ENCODE measurements at places on chromosomes 3 and 15.

DNA sequence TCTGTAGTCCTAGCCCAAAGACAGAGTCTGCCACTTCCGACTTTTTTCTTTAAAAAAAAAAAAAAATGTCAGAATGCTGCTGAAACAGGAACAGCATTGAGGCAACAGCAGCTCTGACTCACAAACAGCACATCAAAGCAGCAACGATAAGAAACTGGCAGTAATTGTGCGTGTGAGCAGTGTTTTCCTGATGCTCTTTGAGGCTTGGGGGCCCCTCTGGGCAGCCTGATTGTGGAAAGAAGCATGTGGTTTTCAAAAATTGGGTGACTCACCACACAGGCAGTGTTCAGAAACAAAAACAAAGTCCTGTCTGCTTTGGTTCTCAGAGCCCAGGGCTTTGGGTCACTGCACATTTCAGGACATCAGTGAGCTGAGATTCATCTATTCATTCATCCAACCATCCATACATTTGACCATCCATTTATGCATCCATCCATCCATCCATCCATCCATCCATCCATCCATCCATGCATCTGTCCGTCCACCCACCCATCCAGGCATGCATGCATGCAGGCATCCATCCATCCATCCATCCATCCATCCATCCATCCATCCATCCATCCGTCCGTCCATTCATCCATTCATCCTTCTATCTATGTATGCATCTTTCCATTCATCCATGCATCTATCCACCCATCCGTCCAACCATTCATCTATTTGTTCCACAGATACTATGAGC, 308.4 kb downstream of the RPLP1 start:
- DNase-seq = peak; percentile 77

GRCh38 chr15:78830514-78831228, 19.4 kb upstream of the ADAMTS7 start:
- no peak for DNase-seq

DNA sequence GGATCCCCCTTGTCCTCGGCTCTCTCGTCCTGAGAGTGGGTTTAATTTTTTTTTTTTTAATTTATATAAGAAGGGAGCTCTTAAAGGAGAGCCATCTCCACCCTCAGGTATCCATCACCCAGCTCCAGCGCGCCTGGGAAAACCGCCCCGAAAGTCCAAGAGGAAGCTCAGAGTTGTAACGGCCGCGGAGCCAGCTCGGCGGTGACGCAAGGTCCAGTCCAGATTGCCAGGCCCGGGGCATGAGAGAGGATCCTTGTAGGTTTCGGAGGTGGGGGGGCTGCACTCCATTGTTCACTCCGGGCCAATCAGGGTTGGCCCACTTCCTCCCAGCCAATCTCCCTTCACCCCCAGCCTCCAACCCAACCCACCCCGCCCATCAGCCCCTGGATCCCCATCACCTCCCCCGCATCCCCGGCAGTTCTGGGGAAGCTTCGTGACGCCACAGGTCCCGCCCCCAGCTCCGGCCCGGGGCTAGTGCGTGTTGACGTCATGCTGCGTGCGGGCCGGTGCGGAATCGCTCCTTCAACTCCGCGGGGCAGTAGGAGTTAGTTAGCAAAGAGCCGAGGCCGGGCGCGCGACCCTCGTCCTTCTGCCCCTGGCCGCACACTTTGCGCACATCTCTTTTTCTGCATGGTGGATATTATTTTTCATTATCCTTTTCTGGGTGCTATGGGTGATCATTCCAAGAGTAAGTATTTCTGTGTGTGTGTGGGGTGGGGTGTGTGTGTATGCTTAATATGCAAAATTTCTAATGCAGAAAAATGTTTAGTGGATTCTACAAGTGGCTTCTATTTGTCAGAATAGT, at the start of gene ISL2:
TSS of gene ISL2 (plus strand) at position 520 of the 805 bp plus-strand sequence. CDS start at position 631, 111 bp downstream.
- DNase-seq = no peak

DNA sequence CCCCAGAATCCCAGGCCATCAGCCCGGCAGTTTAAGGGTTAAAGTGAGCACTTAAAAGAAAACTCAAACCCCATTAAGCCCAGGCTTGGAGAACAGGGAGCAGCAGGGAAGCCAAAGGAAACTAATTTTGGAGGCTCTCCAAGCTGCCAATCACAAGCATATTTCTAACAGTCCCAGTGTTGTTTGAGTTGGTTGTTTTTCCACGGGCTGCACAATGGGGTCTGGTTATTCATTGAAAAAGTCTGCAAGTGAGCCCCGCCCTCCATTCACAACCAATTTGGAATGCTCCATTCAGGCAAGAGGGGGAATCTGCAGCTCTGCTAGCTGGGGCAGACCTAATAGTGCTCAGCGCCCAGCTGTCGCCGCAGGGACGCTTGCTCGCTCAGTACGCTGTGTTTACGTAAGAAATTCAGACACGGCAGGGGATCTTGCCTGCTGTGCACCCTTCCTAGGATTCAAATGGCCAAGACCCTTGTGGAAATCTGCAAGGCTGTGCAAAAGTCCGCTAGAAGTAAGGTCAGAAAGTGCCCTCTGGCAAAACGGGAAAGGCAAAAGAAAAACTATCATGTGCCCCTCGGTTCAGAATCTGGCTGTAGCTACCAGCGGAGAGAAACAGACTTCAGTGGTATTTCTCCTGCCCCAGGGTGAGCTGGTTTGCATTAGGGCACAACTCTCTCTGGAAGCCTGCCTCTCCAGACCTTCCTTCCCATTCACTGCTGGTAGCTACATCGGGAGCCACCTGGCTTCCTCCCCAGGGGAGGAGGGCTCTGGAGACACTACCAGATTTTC, 11.0 kb downstream of the ETV5 start:
- peak; percentile 86 for DNase-seq

DNA sequence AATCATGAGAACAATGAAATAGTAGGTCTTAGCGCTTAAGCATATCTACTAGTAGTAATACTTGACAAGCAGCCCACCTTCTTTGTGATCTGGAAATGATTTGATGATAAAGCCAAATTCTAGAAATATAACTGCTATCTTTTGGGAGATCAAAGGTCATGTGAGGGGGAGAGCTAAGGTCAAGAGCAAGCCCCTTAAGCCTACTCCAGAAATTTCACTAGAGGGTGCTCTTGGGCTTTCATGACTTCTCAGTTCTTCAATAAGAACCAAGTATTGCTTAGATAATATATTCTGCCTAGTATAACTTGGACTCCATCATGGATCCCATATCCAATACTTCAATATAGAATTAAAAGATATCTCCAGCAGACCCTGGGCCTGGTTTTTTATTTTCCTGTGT, 319.6 kb downstream of the ZBTB20 start:
- no peak for DNase-seq

GRCh38 chr3:193586526-193586925, 6.5 kb upstream of the OPA1 start:
- DNase-seq = no peak

GRCh38 chr3:76570436-76571057, 469.4 kb upstream of the ROBO2 start:
- DNase-seq = no peak

- DNase-seq = no peak
Observed at GRCh38 chr3:38580450-38581382, 68.8 kb downstream of the SCN5A start.

GRCh38 chr15:77836906-77837648, 204.4 kb upstream of the LINGO1 start:
- no peak for DNase-seq

DNA sequence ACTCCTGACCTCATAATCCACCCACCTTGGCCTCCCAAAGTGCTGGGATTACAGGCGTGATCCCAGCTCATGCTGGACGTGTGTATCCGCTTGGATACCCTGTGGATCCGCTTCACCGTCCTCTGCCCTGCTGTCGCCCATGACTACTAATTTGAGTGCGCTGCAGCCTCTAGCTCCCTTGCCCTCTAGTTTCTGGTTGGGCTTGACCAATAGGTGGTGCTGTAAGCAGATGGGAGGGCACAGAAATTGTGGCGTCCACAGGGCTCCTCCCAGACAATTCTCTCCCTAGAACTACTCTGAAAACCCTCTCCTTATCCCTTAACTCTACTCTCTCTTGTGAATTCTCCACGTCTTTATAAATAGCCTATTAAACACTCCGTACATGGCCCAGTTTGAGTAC, 36.2 kb downstream of the ZPLD1 start:
- DNase-seq = no peak

DNA sequence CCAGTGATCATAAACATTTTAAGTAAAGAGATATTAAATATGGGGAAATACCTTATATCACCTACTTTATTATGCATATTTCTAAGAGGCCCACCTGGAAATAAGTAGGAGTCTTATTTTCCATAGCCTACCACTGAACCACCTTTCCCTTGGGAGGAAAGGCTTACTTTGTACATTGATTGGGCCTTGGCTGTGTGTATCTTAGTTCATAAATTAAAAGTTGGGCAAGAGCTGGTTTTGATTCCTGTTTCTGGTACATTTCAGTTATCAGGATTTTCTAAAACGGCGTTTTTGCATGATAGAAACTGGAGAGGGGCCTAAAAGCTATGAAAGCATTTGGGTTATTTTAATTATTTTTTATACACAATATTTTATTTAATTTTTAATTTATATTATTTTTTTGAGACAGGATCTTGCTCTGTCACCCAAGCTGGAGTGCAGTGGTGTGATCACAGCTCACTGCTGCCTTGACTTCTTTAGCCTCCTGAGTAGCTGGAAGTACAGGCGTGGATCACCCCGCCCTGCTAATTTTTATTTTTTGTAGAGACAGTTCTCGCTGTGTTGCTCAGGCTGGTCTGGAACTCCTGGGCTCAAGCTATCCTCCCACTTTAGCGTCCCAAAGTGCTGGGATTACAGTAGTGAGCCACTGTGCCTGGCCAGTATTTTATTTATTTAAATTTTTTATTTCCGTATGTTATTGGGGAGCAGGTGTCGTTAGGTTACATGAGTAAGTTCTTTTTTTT, 2.6 kb downstream of the GMPS start:
- DNase-seq = no peak

- DNase-seq = no peak
Observed at GRCh38 chr15:58699769-58700168, 49.7 kb downstream of the ADAM10 start.

- no peak for DNase-seq
Observed at GRCh38 chr3:32334675-32335074, 57.0 kb upstream of the CMTM7 start.

- no peak for DNase-seq
Observed at GRCh38 chr15:68360721-68361120, 71.2 kb downstream of the ITGA11 start.

- DNase-seq = no peak
Observed at GRCh38 chr15:68337826-68338225, 60.3 kb downstream of the FEM1B start.

DNA sequence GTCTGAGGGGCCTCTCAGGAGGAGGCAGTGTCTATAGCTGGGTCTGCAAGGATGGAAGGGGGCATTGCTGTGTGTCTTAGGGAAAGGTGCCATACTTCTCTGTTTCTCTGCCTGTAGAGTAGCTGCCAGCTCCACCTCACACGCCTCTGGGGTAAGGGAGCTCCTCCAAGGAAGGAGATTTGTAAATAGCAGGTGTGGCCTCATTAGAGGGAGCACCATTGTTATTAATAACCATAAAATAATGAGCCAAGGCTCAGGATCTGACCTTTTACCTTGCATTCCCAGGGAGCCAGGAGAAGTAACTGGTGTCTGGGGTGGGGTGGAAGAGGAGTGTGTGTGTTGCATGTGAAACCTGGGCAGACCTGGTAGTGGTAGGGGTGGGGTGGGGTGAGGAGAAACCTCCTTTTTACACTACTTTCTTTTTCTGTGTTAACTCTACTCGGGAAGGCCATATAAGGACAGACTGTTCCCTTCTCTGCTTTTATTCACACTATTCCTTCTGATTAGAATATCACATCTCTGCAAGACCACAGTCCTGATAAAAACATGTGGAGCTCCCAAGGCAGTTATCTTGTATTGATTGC, 2.2 kb upstream of the C15orf39 start:
- no peak for DNase-seq

DNA sequence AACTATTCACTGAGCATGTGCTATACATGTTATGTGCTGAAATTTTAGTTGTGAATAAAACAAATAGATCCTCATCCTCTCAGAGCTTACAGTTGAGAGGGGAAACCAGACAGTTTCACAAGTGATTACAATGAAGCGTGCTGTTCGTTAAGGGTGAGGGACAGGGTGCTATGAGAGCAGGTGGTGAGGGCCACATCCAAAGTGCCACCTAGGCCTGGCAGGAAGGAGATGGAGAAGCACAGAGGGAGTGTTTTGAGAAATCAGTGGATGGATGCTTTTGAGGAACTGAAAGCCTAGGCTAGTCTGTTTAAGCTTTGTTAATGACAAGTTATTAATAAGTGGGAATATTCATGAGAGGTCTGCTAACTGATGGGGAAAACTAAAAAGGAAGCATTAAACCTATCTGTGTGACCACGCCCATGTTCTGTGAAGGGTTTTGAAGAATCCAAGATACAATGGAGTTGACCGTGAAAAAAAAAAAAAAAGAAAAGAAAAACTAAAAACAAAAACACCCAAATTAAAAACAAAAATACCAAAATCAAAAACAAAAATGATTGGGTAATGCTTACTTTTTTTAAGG, 7.3 kb downstream of the MCTP2 start:
- no peak for DNase-seq

- DNase-seq = no peak
Observed at GRCh38 chr3:14412831-14413380, 10.5 kb downstream of the SLC6A6 start.

- no peak for DNase-seq
Observed at GRCh38 chr3:171803044-171803443, 7.2 kb downstream of the PLD1 start.

- no peak for DNase-seq
Observed at GRCh38 chr3:127216415-127217261, 23.7 kb downstream of the PRR23E start.

- DNase-seq = peak; percentile 83
Observed at GRCh38 chr3:31288641-31289100, 244.1 kb upstream of the STT3B start.

GRCh38 chr15:50247819-50248655, 17.5 kb downstream of the HDC start:
- peak; percentile 15 for DNase-seq

DNA sequence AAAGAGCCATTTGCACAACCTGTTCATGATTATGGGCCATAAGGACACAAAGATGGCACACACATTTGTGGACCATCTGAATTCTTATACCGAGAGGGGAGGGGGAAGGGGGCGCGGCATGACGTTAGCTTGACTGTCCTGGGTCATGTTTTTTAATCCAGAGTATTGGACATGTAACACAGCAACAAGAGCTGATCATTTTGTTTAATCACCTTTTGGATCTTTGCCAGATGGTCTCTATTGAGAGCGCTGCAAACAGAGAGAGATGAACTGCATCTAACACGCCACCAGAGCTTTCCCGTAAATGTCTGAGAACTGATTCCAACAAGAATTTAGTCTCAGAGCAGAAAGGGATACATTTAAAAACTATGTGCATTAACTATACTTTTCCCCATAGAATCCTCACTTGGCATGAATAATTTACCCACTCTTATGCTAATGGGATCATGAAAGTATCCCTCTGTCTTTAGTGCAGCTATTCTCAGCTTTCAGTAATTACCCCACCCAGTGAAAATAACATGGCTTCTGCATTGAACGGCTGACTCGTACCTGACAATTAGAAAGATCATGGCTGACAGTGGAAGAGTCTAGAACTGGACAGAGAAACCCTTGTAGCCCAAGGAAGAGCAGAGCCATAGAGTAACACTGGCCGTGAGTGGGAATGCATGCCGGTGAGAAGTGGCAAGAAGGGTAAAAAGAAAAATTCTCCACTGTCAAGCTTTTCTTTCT, 22.6 kb downstream of the MEIS2 start:
- DNase-seq = no peak
